ENCODE measurements at places on chromosomes 5 and 9.
A peak's percentile ranks its signal among the peaks of the same experiment; 100 is the strongest.

GRCh38 chr5:141524604-141525597 is 36.0 kb downstream of the PCDHGC5 start:
- peak; percentile 88 for DNase-seq

- no peak for DNase-seq
Observed at GRCh38 chr5:174789596-174789995, 65.2 kb downstream of the MSX2 start.

- DNase-seq = no peak
Observed at GRCh38 chr5:34919077-34919476, 3.6 kb downstream of the BRIX1 start.

DNA sequence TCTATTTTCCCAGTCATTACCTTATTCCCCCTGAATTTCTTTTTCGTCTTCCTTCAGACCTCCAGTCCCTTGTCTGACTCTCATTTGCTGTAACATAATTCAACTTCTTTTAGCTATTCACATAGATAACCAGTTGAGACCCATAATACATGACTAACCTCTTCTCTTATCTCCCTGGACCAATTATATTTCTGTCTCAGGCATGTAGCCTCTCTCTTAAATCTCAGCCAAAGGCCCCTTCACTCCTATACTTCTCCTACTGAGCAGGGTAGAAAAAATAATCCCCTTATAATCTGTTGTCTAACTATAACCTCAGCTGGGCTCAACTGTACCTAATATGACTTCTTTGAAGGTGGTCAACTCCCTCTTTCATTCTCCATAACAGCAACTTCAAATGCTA is 20.9 kb downstream of the RANBP6 start:
- no peak for DNase-seq

- DNase-seq = no peak
Observed at GRCh38 chr9:89036891-89037290, 45.6 kb downstream of the S1PR3 start.

DNA sequence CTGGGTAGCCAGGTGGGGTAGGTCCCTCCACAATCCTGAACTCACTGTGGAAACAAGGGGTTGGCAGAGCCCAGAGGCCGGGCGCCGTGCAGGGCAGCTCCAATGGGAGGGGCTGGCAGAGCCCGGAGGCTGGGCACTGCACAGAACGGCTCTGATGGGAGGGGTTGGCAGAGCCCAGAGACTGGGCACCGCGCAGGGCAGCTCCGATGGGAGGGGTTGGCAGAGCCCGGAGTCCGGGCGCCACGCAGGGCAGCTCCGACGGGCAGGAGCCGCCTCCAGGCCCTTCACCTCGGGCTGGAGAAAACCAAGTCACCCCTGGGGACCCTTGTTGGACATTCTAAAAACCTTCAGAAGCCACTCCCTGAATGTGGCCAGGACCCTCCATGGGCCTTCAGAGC is 9.3 kb downstream of the NACC2 start:
- no peak for DNase-seq

GRCh38 chr5:178469011-178469974 is 120.9 kb downstream of the COL23A1 start:
- DNase-seq = no peak

DNA sequence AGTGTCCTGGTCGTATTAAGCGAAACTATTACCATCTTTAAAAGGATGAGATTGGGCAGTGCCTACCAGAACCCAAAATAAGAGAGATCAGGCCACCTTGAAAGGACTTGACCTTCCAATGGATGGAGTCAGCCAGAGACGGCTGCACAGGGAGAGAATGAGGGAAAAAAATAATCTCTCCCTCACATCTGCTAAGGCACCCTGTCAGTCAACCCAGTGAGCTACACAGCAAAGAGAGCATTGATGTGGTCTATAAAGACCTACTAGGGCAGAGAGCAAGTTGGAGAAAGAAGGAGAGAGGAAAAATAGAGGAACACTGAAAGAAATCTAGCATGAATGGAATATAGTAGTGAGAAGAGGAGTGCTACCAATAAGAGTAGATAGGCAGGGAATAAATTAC is 68.0 kb upstream of the FTMT start:
- no peak for DNase-seq

DNA sequence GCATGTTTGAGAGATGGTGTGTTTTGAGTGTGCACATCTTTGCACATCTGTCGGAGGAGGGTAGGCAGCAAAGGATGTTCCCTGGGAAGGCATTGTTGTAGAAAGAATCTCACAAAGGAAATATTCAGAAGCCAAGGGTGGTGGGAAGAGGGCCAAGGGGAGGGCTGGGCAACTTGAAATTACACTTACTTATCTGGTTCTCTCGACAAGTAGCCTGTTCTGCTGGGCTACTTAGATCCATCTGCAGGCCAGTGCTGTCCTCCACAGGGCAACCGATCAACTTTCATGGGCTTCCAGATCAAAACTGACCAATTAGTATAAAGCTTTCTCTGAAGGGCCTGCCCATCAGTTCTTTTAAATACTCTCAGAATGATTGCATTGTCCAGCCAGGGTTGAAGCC is 495.2 kb downstream of the GADD45G start:
- no peak for DNase-seq

- DNase-seq = no peak
Observed at GRCh38 chr9:133401588-133401987, 16.2 kb downstream of the REXO4 start.

- DNase-seq = peak; percentile 82
Observed at GRCh38 chr9:131875828-131876485, 136.1 kb upstream of the RAPGEF1 start.

GRCh38 chr9:135726138-135726853 is 24.3 kb downstream of the KCNT1 start:
- DNase-seq = no peak

- no peak for DNase-seq
Observed at GRCh38 chr5:73822278-73822988, 196.4 kb downstream of the ARHGEF28 start.

- DNase-seq = no peak
Observed at GRCh38 chr5:172556971-172557461, 84.0 kb upstream of the NEURL1B start.

DNA sequence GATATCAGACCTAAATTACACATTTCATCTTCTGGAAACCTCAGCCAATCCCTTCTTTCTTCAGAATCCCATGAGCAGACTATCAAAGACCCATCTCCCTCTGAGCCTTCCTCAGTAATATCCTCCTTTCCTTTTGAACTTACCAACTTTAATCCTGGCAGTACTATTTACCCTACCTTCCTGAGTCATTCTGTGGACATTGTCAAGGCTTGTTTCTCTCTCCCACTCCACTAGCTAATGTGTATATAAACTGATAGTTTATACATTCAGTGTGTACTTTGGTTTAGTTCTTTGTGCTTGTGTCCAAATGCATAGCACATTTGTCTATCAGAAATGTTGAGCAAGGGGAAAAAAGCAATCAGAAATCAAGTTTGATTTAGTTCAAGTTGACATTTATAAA is 568.3 kb downstream of the CSNK1G3 start:
- DNase-seq = peak; percentile 51

DNA sequence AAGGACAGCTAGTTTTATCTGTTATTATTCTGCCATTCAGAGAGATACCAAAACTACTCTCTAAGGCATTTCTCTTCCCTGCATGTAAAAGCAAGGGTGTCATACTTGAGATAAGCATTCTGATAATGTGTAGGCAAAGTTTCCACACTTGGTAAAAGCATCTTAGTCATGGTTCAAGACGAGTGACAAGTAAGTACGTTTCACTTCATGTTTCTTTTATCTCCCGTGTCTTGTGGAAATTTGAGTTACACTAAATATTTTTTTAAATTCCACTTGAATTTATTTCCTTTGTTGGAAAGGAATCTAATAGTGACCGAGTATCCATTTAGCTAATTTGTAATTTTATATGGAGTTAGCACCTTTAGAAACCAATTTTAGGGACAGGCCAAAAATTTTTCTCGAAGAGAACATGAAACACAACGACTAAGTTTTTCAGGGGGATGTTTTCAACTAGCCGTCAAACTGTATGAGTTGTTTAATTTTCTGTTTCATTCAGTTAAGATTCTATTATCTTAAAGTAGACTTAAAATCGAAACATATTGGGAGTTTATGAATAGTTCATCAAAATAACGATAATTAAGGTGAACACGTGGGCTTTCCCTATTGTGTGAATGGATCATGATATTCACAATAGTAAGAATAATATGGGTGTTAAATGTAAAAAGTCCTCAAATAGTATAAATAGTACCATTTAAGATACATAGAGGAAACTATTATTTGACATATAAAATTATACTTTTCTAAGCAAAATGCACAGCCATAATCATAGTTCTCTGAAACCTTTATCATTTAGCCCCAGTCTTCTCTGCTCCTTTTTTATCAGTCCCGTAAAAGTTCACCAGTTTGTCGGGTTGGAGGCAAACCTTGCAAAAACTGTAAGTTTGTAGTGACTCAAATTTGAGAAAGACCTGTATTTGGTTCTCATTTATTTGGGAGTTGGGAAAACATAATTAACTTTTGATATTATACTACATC is 1.6 kb downstream of the RFESD start:
- no peak for DNase-seq

DNA sequence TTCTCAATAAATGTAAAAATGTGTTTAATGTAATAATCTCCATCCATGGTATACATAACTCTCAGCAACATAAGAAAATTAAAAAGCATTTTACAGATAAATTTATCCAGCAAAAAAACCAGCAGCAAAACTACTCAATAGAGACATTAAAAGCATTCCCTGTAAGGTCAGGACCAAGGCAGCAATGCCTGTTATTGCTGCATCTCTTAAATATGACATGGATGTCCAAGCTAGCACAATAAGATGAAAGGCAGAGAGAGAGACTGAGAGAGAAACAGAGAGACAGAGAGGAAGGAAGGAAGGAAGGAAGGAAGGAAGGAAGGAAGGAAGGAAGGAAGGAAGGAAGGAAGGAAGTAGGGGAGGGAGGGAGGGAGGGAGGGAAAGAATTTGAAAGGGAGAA is 289.0 kb upstream of the PAPPA start:
- DNase-seq = no peak

GRCh38 chr5:56170557-56170956 is 62.6 kb downstream of the ANKRD55 start:
- DNase-seq = no peak

DNA sequence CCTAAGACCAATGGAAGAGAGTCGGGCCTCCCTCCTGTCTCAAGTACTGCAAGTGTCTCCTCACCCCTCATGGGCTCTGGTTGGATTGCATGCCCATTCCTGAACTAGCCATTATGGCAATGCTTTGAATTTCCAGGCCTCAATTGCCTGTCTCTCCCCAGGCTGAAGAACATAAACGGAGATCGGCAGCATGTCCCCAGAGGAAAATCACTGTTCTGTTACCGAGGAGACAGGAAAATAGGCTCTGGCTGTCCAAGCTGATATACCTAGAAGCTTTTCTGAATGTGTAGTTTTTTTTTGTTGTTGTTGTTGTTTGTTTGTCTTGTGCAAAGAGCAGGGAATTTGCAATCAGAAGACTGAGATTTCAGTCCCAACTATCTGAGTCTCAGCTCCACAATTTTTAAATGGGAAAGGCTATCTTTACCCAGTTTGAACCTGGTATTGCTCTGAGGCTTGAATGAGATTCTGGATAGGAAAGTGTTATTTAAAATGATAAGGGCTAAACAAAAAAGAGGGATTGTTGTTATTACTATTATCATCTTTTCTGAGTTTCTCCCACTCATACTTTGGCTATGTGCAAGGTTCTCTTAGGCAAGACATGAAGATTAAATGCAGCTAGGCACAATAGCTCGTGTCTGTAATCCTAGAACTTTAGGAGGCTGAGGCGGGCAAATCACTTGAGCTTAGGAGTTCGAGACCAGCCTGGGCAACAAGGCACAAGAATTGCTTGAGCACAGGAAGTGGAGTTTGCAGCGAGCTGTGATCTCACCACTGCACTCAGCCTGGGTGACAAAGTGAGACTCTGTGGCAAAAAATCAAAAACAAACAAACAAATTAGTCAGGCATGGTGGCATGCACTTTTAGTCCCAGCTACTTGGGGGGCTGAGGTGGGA is 77.2 kb upstream of the KLF9 start:
- DNase-seq = no peak

GRCh38 chr5:155676967-155677366 is 650.0 kb upstream of the SGCD start:
- DNase-seq = no peak

- DNase-seq = no peak
Observed at GRCh38 chr5:136458481-136458880, 93.1 kb upstream of the TRPC7 start.

GRCh38 chr5:160187091-160187490 is 42.2 kb upstream of the FABP6 start:
- no peak for DNase-seq

- DNase-seq = peak; percentile 50
Observed at GRCh38 chr9:122463828-122464632, 13.7 kb downstream of the OR1J1 start.

GRCh38 chr5:111229871-111230810 is 6.0 kb downstream of the CAMK4 start:
- DNase-seq = no peak

DNA sequence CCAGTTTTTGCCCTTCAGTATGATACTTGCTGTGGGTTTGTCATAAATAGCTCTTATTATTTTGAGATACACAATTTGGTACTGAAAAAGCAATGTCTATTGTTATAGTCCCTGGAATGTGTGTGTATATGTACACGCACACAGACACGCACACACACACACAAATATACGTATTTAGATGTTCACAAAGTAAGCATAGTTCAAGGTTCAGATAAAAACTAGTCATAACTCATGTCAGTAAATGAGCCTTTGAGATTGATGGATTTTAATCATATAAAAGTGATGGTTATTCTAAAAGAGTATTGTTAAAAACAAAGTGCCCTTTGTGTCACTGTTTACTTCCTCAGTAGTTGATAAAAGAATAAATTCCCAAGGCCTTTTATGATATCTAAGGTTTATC is 147.3 kb downstream of the PARP8 start:
- DNase-seq = no peak

DNA sequence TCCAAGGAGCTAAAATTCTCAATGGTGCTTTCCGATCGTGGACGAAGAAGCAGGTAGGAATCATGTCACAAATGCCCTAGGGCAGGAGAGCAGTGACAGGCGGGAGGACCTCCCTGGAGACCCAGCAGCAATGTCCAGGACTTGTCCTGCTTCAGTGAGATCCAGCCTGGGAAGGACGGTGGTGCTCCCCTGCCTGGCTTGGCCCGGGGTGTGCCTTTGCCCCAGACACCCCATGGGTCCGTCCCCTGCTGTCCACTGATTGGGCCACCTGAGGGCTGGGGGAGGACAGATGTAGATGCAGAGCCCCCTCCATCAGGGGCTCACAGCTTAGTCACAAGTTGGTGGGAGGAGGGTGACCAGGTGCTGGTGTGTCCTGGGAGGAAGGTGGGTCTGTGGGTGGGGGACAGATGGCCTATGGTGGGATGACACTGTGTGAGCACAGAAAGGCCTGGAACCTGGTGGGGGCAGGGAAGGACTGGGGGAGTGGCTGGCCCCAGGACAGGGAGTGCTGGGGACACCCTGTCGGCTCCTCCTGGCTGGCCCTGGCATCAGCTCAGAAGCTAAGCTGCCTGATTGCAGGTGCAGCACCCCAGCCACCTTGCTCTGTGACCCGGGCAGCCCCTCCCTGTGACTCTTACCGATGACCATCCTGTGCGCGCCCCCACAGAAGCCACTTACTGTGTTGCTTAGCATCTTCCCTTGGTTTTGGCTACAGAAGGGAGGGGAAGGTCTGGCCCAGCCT is 82.0 kb downstream of the PHF2 start:
- DNase-seq = no peak
